Gastroesophageal sphincter (tissue), 4 donors: ENCODE measurements at places on chromosomes 3 and 15.
A peak's percentile ranks its signal among the peaks of the same experiment; 100 is the strongest.

DNA sequence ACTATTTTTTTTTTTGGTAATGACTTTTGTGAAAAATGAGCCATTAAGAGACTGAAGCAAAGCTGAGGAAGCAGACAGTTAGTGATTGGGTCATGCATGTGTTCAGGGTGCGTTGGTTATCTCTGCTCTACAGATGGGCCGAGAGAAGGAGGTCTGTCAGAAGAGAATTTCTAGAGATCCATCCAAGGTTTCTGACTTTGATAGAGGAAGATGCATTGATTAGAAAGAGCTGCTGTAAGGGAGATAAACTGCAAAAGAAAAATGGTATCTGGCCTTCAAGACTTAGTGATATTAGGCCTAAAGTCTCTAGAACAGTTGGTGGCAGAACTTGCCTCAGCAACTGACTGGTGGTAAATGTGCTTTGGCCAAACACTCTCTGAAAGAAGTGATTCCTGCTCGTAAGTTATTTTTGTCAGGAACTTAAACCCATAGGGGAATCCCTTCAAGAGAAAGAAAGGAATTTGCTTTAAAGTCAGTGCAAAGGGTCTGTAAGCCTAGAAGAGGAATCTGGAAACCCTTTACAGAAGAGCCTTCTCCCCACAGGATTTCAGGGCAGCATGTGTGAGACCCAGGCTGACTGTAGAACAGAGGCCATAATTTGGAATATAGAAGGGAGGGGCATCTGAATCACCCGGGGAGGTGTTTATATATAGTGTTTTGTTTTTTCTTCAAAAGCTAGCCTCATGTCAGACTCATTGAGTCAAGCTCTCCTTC is 67.8 kb downstream of the OPA1 start:
- ATAC-seq: no peak

GRCh38 chr3:141642215-141642614 is 95.9 kb upstream of the RNF7 start:
- ATAC-seq: no peak

DNA sequence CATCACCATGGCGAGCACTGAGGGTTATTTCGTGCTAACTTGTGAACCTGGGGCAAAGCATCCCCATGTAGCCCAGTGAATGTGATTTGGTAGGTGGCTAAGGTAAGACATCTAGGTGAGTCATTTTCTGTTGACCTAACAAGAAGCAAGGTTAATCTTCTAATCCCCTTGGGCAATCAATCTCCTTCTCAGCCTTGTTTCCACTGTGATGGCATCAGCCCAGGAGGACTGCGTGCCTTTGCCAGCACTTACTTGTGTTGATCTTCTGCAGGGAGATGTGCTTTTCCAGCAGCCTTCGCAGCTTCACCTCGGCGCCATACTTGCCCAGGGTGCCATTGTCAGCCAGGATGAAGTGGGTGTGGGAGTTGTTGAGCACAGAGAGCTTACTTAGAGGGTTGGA is 35.7 kb downstream of the TRPM1 start:
- ATAC-seq: no peak

GRCh38 chr3:53401154-53401553 is 53.8 kb upstream of the DCP1A start:
- no peak for ATAC-seq

DNA sequence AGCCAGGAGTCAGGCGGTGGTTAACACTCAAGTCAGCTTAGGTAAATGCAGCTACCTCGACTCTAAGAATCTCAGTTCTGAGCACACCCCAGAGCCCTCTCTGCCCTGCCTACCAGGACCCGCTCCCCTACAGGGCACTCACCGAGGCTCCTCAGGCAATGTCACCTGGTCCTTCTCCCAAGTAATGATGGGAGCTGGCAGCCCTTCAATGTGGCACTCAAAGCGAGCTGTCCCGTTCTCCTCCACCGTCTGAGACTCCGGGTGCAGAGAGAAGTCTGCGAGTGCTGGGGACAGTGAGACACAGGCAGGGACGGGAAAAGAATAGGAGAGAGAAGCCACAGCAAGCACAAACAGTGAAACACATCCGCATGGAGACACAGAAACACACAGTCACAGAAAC is 12.7 kb downstream of the IGDCC4 start:
- no peak for ATAC-seq

GRCh38 chr3:420584-420983 is 224.0 kb downstream of the CHL1 start:
- ATAC-seq: no peak

DNA sequence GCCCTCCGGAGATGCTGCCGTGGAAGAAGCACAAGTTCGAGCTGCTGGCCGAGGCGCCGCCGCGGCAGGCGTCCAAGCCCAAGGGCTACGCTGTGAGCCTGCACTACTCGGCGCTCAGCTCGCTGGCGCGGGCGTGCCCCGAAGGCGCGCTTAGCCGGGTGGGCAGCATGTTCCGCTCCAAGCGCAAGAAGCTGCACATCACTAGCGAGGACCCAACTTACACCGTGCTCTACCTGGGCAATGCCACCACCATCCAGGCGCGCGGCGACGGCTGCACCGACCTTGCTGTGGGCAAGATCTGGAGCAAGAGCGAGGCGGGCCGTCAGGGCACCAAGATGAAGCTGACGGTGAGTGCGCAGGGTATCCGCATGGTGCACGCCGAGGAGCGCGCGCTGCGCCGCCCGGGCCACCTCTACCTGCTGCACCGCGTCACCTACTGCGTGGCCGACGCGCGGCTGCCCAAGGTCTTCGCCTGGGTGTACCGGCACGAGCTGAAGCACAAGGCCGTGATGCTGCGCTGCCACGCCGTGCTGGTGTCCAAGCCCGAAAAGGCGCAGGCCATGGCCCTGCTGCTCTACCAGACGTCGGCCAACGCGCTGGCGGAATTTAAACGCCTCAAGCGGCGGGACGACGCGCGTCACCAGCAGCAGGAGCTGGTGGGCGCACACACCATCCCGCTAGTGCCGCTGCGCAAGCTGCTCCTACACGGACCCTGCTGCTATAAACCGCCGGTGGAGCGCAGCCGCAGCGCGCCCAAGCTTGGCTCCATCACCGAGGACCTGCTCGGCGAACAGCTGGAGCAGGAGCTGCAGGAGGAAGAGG is 1.3 kb downstream of the FAM43A start:
- no peak for ATAC-seq

DNA sequence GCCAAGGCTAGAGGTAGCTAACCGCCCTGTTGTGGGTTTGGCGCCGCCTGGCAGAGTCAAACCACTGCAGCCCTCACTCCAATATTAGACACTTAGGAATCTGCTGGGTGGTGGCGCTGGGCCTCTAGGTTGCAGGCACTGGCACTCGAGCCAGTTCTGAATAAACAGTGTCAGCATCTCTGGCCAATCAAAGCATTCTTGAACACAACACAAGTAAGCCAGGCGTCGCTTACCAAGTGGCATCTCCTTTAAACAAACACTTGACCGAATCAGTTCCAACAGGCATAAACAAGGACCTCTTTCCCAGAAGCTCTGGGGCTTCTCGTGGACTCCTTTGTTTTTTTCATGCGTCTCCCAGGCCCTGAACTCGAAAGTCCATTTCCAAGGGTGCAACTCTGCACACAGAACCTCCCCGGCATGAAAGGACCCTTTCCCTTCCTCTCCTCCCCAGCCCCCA is 82.3 kb downstream of the LRIG1 start:
- peak; percentile 72 for ATAC-seq

DNA sequence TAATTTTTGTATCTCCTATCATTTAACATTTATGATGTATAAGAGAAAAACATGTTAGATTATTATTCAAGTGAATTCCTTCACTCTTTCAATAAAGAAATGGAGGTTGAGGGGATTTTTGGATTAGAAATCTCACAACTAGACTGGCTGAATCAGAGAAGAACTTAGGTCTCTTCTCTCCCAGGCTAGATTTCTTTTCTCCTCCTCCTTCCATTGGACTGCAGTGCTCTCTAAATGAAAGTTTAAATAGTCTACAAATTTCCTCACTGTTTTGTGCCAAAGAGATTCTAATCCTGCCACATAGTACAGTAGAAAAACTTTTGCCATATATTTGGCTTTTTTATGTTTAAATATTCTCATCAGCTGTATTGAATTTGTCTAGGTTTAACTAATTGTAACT is 65.8 kb downstream of the ECT2 start:
- ATAC-seq: no peak
